HT1080 (cell line): ENCODE measurements at places on chromosomes 12 and 14.
A peak's percentile ranks its signal among the peaks of the same experiment; 100 is the strongest.

DNA sequence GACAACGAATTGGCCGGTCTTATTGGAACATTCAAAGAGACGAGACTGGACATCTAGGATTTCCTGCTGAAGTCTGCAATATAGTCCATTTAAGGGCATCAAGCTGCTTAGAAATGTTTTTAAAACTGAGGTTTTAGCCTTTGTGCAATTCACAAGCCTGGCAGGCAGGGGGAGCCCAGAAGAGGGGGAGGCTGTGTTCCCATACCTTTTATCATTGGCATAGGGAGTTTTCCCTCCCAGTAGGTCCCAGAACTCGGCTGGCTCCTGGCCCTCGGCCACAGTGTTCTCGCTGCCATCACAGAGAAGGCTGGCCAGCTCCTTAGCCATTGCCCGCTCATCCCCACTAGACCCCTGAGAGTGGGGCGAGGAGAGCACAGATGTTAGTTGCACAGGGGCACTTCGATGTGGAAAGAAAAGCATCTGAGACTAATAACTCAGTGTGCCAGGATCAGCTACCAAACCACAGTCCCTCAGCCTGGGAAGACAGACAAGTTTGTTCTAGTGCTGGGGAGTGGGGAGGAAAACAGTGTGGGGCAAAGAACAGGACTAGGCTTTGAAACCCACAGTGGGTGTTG, 15.1 kb downstream of the AVIL start:
- DNase-seq = peak; percentile 55

DNA sequence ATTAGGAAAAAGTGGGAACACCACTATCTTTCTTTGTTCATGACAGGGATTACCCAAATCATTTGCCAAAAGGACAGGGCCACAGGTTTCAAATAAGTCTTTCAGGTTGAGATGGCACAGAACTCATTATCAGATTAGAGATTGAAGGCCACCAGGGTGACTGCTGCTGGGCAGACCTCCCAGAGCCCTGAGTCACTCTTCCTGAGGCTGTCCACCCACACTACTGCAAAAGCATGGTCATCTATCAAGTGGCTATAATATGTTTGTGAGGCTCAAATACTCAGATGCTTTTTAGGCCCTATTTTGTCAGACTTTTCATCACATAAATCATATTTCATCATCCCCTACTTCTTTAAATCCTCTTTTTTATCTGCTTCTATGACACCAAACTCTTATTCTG, 155.3 kb upstream of the CCDC196 start:
- DNase-seq = peak; percentile 34

GRCh38 chr14:22163051-22163450, 426.0 kb downstream of the DAD1 start:
- DNase-seq = no peak

GRCh38 chr12:88339966-88340365, 197.9 kb downstream of the TMTC3 start:
- DNase-seq = peak; percentile 7

DNA sequence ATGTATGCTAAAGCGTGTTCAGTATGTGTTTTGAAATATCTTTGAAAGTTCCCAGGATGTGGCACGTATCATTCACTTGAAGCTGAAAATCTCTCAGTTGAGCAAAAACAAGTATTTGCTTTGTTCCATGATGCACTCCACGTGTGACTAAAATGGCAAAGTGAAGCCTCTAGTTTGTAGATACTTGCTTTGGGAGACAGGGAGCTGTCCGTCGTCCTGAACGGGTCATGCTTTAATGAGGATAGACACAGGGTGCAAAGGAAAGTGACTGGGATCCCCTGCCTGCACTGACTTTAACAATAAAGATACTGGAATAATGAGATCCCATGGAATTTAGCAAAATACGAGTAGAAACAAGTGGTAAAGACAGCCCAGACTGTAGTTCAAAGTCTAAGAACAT, 991.4 kb downstream of the NRXN3 start:
- peak; percentile 32 for DNase-seq

- DNase-seq = no peak
Measured at GRCh38 chr14:35247777-35248475, 44.3 kb upstream of the PSMA6 start.

DNA sequence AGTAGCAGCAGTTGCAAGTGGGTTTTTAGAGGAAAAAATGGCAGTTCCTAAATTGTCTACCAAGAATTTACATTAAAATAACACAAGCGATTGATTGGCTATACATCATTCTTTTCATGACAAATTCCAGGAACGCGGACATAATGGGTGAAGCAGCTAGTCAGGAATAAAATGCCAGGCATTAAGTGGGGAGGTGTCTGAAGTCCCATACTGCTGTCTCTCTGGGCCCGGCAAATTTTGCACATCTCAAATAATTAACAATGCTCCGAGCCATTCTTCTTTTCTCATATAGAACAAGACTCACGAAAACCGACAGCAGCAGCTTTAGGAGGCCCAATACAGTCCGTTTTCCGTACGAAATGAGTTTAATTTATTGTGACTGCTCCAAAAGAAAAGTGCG, 696 bp downstream of the RPL36AL start:
- DNase-seq = no peak

- no peak for DNase-seq
Measured at GRCh38 chr12:3815094-3815766, 58.0 kb downstream of the PARP11 start.

- DNase-seq = no peak
Measured at GRCh38 chr12:83807871-83808270, 1104.7 kb downstream of the SLC6A15 start.

DNA sequence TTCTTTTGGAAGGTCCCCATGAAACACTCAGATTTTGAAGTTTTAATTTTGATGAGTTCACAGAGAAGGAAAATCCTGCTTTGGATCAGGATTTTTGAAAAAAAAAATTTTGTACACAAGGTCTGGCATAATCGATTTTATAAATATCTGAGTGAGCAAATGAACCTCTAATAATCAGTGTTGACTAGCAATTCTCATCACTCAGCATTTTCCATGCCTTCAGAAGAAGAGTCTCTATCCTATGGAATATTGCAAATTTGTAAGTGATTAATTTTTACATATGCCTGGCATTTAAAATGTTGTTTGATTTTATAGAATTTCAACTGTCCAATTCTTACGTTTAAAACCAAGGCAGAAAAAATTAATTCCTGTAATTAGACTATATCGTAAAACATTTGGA, 30.5 kb upstream of the REP15 start:
- DNase-seq = no peak

DNA sequence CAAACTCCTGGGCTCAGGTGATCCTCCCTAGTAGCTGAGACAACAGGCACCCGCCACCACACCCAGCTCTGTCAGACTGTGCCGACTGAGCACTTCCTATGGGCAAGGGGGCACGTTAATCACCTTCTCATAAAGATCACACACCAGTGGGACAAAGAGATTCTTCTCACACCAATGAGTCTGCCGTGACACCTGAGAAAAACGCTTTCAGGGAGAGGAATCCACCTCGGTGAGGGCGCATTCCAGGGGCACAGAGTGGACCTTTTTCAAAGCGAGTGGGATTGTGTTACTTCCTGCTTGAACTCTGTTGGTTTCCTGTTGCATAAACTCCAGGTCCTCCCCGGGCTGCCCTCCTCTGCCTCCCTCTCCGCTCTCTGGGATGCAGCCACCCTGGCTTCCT, 17.5 kb upstream of the SCARB1 start:
- no peak for DNase-seq

- no peak for DNase-seq
Measured at GRCh38 chr14:103115845-103116572, 7.3 kb upstream of the TNFAIP2 start.

DNA sequence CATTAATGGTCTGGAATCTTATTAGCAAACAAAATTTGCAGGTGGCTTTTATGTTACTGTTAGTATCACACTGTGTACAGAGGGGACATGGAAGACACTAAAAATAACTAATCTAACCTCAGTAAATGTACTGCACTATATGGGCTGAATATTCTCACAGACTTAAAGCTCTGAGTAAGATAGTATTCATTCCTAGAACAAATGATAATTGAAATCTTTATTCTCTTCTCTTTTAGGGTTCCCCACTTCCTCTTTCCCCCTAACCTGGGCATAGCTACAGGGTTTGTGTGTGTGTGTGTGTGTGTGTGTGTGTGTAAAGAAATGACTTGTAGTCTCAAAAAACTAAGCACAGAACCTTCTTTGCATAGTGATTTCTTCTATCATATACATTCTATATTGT, 21.4 kb upstream of the HECTD1 start:
- DNase-seq = no peak

DNA sequence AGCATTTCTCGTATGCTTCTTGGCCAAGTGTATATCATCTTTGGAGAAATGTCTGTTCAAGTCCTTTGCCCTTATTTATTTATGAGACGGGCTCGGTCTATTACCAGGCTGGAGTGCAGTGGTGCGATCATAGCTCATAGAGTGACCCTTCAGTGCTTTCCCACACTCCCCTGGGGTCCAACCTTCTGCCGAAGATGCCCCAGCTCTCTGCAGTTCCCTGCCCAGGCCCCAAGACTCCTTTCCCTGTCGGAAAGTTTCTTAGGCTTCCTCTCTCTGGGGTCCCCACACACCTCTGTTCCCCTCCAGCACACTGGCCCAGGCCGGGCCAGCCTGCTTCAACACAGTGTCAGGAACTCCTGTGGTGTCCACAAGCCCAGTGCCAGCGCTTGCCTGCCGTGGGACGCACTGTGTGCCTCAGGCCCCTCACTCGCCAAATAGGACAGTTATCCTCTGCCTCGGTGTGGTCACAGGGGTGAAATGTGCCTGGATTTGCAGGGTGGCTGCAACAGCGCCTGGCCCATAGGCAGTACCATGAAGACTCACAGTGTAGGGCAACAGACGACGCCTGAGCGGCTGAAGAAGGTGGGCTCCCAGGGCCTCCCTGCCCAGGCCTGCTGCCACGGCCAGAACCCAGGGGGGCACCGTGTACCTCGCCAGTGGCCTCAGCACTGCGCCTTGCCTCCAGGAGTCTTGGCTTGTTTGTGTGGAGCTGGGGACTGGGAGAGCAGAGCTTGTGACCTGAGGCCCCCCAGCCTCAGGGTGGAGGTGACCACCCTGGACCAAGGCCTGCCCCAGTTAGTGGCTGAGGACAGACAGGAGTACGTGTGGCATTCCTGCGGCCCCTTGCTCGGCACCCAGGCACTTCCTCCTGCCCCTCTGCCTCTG, 4.9 kb upstream of the ASPG start:
- DNase-seq = no peak

GRCh38 chr12:126607867-126608266, 1542.6 kb downstream of the AACS start:
- DNase-seq = no peak

- DNase-seq = no peak
Measured at GRCh38 chr14:78154827-78155226, 15.3 kb upstream of the NRXN3 start.

DNA sequence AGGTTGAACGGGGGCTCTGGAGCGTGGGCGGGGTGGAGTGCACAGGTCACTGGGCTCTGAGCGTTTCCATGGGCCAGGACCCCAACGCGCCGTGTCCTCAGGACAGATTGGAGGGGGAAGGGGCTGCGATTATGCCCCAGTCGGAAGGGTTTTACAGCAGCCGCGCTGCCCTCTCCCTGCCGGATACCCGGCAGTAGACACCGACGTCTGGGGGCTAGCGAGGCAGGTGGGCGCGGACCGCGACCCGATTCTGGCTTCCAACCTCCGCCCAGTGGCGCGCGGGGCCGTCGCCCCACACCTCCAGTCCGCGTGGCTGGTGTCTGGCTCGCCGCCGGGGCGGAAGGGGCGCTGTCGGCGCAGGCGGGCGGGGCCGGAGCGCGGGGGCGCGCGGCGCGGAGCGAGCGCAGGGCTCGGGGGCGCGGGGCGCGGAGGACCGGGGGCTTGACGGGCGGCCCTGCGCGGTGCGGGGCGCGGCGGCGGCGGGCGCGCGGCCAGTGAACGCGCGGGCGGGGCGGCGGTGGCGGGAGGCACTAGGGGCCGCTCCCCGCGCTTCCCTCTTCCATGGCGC, 2.4 kb upstream of the KIF26A start:
- DNase-seq = no peak

DNA sequence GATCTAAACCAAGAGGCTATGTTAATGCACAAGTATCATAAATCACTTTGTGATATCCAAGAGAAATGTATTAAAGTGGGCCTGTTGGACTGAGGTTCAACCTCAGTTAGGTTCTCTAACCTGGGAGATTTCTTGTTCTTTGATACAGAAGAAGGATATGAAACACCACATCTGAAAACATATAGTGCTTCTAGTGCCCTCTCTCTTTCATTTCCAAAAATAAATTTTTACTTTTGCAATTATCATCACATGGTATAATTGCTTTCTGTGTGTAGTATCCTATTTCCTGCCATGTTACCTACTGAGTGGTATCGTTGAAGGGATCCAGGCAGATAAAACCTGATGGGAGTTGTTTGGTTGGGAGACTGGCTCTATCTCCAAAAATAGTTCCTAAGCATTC, 264.9 kb downstream of the CCER1 start:
- DNase-seq = no peak

GRCh38 chr12:49410818-49411217, 43.6 kb downstream of the SPATS2 start:
- DNase-seq = no peak

DNA sequence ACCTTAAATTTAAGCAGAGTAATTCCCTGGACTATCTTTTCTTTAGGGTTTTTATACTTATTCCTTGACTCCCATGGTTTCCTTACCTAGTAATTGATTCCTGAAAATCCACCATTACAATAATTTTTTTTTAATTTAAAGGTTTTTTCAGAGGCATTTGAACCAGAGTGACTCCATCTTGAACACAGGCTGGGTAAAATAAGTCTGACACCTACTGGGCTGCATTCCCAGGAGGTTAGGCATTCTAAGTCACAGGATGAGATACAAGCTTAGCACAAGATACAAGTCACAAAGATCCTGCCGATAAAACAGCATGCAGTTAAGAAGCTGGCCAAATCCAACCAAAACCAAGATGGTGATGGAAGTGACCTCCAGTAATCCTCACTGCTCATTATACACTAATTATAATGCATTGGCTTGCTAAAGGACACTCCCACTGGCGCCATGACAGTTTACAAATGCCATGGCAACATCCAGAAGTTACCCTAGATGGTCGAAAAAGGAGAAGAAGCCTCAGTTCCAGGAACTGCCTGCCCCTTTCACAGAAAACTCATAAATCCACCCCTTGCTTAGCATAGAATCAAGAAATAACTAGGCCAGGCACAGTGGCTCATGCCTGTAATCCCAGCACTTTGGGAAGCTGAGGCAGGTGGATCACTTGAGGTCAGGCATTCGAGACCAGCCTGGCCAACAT, 53.6 kb downstream of the SLC25A21 start:
- DNase-seq = no peak

- no peak for DNase-seq
Measured at GRCh38 chr12:113555226-113555625, 83.6 kb upstream of the LHX5 start.

- DNase-seq = peak; percentile 41
Measured at GRCh38 chr12:90174198-90174510, 465.5 kb upstream of the ATP2B1 start.
